ENCODE measurements at places on chromosomes 6 and 20.

- H3K36me3 ChIP-seq: no peaks in the 10 kb centered on the region
- H3K4me3 ChIP-seq: no peak overlapping the region
- no peaks in the 10 kb centered on the region for H3K27me3 ChIP-seq
- no peaks in the 10 kb centered on the region for H3K4me1 ChIP-seq
- no peak for DNase-seq
Observed at GRCh38 chr6:166052837-166053236, 114.8 kb downstream of the TBXT start.

GRCh38 chr6:43683708-43684455, 3.7 kb downstream of the MRPS18A start:
- H3K4me3 ChIP-seq: no peak overlapping the region
- DNase-seq: no peak
- H3K36me3 ChIP-seq: no peaks in the 10 kb centered on the region
- H3K27me3 ChIP-seq: no peaks in the 10 kb centered on the region
- H3K4me1 ChIP-seq: peaks cover 43% of the 10 kb centered on the region

GRCh38 chr6:158416883-158417759, 104.9 kb downstream of the TULP4 start:
- H3K27ac ChIP-seq: no peak overlapping the region
- no peak for DNase-seq
- no peaks in the 10 kb centered on the region for H3K27me3 ChIP-seq
- no peak overlapping the region for H3K4me3 ChIP-seq
- H3K4me1 ChIP-seq: no peaks in the 10 kb centered on the region

- no peak for DNase-seq
- no peaks in the 10 kb centered on the region for H3K36me3 ChIP-seq
Observed at GRCh38 chr6:71982389-71982788, 96.0 kb downstream of the RIMS1 start.

DNA sequence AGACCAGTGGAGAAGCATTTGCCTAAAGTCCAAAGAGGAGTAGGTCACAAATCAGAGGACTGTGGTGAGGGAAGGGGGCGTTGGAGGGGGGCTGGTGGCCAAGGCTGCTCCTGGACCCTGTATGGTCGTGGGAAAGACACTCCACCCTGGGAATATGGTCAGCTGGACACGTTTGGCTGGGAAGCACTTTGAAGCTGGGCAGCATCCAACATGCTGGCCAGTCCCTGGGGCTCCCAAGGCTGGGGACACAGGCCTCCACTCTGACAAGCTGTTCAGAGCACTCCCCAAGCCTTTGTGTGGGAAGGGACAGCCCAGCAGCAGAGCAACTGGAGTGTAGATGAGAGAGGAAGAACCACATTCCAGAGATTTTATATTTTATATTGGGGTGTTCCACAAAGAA, 203.2 kb downstream of the ANKRD60 start:
- DNase-seq: peak; percentile 9
- H3K36me3 ChIP-seq: no peaks in the 10 kb centered on the region
- no peaks in the 10 kb centered on the region for H3K27me3 ChIP-seq
- no peak overlapping the region for H3K4me3 ChIP-seq
- no peaks in the 10 kb centered on the region for H3K4me1 ChIP-seq

DNA sequence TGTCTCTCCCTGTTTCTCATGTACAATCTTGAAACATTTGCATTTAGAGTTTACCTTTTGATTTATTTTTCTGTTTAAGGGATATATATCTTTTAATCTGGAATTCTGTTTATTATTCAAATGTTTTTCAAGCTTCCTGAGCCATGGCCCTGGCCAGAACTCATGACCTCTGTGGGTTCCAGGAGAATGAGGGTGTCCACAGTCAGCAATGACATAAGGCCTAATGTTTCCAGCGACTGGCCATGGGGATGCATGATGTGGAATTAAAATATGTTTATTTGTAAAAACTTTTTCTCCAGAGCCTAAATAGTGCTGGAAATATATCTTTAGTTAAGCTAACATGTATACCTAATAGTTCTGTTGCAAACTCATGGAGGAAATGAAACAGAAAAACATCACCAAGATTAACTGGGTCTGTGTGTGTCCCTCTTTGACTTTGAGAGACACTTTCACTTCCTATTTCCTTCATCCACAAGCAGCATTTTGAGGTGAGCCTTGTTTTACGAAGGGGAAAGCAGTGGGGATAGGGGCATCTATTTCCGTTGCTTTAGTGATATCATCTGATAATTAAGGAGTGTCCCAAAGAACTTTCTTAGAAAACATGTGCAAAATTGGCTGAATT, 87.6 kb downstream of the SMOC2 start:
- H3K27ac ChIP-seq: no peak overlapping the region
- H3K27me3 ChIP-seq: no peaks in the 10 kb centered on the region
- H3K4me3 ChIP-seq: no peak overlapping the region
- H3K36me3 ChIP-seq: no peaks in the 10 kb centered on the region
- DNase-seq: no peak

- H3K4me3 ChIP-seq: no peak overlapping the region
- H3K36me3 ChIP-seq: no peaks in the 10 kb centered on the region
- no peak overlapping the region for H3K27ac ChIP-seq
Observed at GRCh38 chr6:170082067-170082466, 208.8 kb downstream of the DLL1 start.

DNA sequence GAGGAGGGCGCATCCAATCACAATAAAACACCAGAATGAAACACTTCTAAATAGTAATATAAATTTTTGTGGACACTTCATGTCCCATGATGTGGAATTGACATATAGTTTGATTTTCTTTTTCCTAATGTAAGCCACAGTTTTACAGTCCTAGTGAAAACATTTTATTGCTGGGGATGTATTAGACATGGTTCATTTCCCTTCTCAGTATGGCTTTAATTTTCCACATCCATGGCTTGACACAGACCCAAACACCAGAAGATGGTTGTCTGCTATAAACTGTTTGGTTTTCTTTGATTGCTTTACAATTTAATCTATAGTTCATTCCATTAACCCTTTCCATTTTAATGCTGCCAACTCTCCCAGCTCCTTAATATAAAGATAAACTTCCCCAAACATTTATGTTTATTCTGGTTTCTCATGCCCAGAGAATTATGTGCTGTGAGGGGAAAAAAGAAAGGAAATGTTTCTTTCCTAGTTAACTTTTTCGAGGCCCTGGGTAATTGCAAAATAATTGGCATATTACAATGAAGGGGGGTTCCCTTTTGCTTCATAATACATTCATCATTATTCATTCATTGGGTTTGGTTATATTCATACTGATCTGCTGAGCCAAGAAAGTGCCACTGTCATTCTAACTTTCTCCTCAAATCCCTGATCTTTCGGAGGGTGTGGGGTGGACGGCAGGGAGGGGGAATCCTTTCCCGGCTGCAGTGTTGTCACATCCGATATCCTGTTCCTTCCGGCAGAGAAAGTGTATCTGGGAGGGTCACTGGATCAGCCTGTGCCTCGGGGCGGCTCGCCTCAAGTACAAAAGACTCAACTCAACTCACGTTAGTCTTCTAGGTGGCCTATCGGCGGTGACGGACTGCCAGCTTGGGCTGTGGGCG, 127.6 kb upstream of the TFAP2D start:
- no peaks in the 10 kb centered on the region for H3K4me1 ChIP-seq
- H3K36me3 ChIP-seq: no peaks in the 10 kb centered on the region
- no peak overlapping the region for H3K27ac ChIP-seq
- H3K4me3 ChIP-seq: no peak overlapping the region

DNA sequence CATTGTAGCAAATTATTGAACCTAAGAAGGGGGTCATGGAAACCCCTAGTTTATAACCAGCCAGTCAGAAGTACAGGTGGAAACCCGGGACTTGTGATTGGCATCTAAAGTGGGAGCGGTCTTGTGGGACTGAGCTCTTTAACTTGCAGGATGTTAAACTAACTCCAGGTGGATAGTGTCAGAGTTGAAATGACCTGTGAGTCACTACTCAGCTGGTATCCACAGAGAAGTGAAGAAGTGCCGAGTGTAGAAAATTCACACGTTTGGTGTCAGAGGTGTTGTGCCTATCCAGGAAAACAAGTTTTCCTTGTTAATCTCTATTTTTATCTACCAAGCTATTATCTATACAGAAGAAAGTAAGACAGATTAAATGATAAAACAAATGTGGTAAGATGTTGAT, 179.7 kb downstream of the ADGRG6 start:
- no peak for DNase-seq
- H3K36me3 ChIP-seq: no peaks in the 10 kb centered on the region
- H3K27me3 ChIP-seq: no peaks in the 10 kb centered on the region
- H3K4me1 ChIP-seq: no peaks in the 10 kb centered on the region

DNA sequence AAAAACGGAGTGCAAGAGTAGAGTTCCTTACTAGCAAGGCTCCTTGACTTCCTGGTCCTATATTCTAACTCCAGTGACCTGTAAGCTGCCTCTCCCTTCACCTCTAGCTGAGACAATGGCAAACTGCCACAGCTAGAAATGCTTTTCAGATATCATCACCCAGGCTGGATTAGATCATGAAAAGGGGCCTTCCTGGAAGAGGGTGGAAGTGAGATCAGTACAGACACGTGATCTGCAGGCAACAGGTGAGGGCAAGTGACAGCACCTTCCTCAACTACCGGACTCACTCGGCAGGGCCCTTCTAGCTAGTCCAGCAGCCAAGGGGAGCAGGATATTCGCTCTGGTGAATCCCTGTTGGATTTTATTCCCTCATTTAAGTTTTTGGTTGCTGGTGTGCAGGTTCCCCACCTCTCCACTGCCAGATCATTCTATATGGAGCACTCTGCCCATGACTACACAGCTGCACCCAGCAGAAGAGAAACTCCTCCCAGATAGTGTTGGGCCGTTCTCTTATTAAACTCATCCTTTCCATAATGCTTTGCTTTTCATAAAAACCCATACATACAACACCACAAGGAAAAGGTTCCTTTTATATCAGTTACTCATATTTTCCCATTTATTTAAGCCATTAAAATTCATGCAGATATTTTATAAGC, 26.4 kb upstream of the FAM83C start:
- DNase-seq: peak; percentile 86
- H3K4me1 ChIP-seq: peaks cover 4% of the 10 kb centered on the region
- no peak overlapping the region for H3K4me3 ChIP-seq
- peak overlapping the region; percentile 81 for H3K27ac ChIP-seq
- H3K36me3 ChIP-seq: no peaks in the 10 kb centered on the region
- H3K27me3 ChIP-seq: no peaks in the 10 kb centered on the region

DNA sequence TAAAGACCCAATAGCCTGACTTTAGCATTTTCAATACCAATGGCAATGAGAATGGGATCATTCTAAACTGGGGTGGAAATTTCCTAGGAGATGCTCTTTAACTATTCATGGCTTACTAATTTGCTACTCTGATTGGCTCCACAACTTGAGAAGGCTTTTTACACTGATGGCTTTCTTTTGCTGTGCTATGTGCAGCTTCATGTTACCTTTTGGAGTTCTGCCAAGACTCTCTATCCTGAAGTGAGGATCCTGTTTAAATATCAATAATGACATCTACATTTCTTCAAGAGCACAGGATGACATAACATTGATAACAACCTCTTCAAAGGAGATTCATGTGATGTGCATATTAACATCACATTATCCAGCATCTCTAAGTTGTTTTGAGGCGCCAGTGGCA, 43.4 kb upstream of the SIRPG start:
- H3K36me3 ChIP-seq: no peaks in the 10 kb centered on the region
- H3K27me3 ChIP-seq: no peaks in the 10 kb centered on the region
- H3K27ac ChIP-seq: no peak overlapping the region
- DNase-seq: no peak
- no peak overlapping the region for H3K4me3 ChIP-seq
- no peaks in the 10 kb centered on the region for H3K4me1 ChIP-seq

- H3K27me3 ChIP-seq: no peaks in the 10 kb centered on the region
- H3K4me1 ChIP-seq: no peaks in the 10 kb centered on the region
- H3K36me3 ChIP-seq: no peaks in the 10 kb centered on the region
- H3K4me3 ChIP-seq: peak within 1 kb of the TSS; percentile 25
- H3K27ac ChIP-seq: no peak within 1 kb of the TSS
Observed at GRCh38 chr20:31474758-31475427, at the start of the genes DEFB124 and REM1. Gene DEFB124, minus strand, starts transcription at chr20:31475127. Its CDS starts 2,114 bp downstream, at chr20:31473013. Gene REM1, plus strand, starts transcription at chr20:31475288. Its CDS starts 1,158 bp downstream, at chr20:31476446.

- H3K36me3 ChIP-seq: no peaks in the 10 kb centered on the region
- no peak overlapping the region for H3K4me3 ChIP-seq
- DNase-seq: no peak
- no peaks in the 10 kb centered on the region for H3K27me3 ChIP-seq
- no peaks in the 10 kb centered on the region for H3K4me1 ChIP-seq
- no peak overlapping the region for H3K27ac ChIP-seq
Observed at GRCh38 chr6:122198922-122199321, 200.5 kb upstream of the HSF2 start.

DNA sequence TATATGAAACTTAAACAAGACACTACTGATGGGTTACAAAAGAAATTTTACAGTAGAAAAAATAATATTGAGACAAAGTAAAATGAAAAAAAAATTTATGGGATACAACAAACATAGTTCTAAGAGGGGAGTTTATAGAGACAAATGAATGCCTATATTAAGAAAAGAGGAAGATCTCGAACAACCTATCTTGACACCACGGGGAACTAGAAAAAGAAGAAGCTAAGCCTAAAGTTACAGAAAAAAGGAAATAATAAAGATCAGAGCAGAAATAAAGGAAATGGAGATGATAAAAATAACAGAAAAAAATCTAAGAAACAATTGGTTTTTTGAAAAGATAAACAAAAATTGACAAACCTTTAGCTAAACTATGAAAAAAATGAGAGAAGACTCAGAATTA, 9.1 kb upstream of the ECHDC1 start:
- H3K4me1 ChIP-seq: no peaks in the 10 kb centered on the region
- DNase-seq: no peak
- H3K36me3 ChIP-seq: no peaks in the 10 kb centered on the region
- H3K4me3 ChIP-seq: no peak overlapping the region
- H3K27ac ChIP-seq: no peak overlapping the region
- H3K27me3 ChIP-seq: no peaks in the 10 kb centered on the region

GRCh38 chr6:106530026-106530425, 99.3 kb downstream of the RTN4IP1 start:
- no peak for DNase-seq
- no peak overlapping the region for H3K27ac ChIP-seq
- no peak overlapping the region for H3K4me3 ChIP-seq
- H3K4me1 ChIP-seq: no peaks in the 10 kb centered on the region
- no peaks in the 10 kb centered on the region for H3K27me3 ChIP-seq

DNA sequence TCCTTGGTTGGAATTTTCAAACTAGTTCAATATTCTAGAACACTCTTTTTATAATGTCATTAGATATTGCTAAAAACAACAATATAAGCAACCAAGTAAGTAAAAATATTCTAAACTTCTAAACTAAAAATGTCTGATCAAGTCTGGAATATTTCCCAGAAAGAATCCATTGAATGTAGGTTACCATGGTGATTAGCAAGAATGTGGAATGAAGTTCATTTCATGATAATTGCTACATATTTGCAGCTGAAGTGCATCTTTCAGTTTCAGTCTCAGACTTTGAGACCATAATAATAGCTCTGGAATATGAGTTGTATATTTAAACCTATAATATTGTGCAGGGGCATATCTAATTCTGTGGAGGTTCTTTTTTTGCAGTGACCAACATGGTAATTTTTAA, 61.0 kb upstream of the NKAIN2 start:
- H3K27me3 ChIP-seq: no peaks in the 10 kb centered on the region
- no peaks in the 10 kb centered on the region for H3K36me3 ChIP-seq
- H3K4me3 ChIP-seq: no peak overlapping the region
- H3K4me1 ChIP-seq: no peaks in the 10 kb centered on the region
- H3K27ac ChIP-seq: no peak overlapping the region
- no peak for DNase-seq

GRCh38 chr6:144978208-144978607, 693.1 kb downstream of the UTRN start:
- no peaks in the 10 kb centered on the region for H3K27me3 ChIP-seq
- no peaks in the 10 kb centered on the region for H3K4me1 ChIP-seq
- H3K27ac ChIP-seq: no peak overlapping the region
- no peaks in the 10 kb centered on the region for H3K36me3 ChIP-seq
- DNase-seq: no peak

All from colonic mucosa (tissue), 4 donors.